NCI-H1092 (cell line): ENCODE measurements at places on chromosomes 4 and X.

DNA sequence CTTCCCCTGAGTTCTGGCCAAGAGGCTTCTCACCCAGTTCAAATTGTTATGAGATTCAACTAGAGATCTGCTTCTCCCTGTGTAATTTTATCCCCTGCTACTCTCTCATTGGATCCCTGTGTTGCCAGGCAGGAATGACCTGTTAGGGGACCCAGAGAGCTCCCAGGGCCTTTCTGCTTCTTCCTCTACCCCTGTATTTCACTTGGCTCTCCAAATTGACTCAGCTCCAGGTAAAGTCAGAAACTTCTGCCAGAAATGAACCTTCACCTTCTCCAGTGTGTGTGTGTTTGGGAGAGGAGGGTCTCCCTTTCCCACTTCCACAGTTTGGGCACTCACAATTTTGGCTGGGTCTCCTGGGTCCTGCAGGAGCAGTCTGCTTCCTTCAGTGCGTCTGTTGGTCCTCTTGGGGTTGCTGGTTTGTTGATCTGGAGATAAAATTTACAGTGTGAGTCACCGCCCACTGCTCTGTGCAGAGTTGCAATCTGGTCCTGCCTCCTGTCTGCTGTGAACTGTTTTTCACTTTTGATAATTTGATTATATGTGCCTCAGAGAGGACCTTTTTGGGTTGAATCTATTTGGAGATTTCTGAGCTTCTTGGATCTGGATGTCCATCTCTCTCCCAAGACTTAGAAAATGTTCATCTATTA lies 112.4 kb upstream of the EDA2R start:
- DNase-seq, result no peak

DNA sequence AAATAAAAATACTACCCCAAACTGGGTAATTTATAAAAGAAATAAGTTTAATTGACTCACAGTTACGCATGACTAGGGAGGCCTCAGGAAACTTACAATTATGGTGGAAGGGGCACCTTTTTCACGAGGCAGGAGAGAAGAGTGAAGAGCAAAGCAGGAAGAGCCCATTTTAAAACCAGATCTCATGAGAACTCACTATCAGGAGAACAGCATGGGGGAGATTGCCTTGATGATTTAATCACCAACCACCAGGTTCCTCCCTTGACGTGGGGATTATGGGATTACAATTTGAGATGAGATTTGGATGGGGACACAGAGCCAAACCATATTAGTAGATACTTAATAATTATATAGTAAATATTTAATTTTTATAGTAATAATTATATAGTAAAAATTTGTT lies 10.1 kb downstream of the CISD2 start:
- no peak for DNase-seq

GRCh38 chr4:7985891-7986441 lies 46.3 kb upstream of the AFAP1 start:
- no peak for DNase-seq

DNA sequence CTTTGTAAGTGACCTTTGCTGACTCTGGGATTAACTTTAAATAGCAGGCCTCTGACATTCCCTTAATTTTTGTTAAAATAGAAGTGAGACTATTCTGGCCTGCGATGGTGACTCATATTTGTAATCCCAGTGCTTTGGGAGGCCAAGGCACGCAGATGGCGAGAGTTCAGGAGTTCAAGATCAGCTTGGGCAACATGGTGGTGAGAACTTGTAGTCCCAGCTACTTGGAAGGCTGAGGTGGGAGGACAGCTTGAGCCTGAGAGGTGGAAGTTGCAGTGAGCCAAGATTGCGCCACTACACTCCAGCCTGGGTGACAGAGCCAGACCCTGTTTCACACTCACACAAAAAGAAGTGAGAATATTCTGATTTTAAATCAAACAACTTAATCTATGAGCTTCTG lies 27.3 kb downstream of the ZNF330 start:
- no peak for DNase-seq

DNA sequence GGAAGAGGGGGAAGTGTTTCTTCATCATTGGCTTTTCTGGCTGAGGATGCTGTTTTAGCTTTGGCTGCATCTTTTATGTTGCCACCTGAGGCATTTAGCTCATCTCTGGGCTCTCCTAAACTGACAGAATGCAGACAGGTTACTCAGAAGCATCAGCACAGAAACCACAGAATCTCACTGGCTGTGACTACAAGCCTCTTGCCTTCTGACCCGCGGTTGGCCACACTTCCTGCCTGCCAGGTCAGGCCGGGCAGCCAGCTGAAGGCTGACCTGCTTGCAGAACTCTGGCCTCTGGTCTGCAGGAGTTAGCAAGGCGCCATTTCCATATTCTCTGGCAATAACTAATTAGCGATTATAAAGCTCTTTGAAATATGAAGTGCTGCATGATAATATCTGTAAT lies 366.5 kb downstream of the MID1IP1 start:
- no peak for DNase-seq

- DNase-seq, result no peak
These were observed 20.7 kb upstream of the SLC25A6 start for GRCh38 chrX:1412551-1413161.

DNA sequence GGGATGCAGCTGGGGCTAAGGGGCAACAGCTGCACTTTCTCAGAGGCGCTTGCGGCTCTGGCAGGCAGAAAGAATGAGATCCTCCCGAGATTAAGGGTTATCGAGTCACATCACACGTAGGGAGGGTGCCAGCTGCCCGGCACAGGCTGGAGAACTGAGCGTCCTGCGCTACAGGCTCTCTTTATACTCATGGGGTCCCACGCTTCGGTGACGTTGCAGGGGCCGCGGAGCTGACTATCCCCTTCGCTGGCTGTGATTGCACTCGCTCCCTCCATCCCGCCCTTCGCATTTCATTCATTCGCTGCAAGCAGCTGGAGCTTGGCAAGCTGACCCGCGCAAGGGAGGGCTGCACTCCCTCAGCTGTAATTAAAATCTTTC lies at the start of gene TACR3:
TACR3 (minus strand) TSS at position 156 of the 378 bp plus-strand sequence. CDS start 310 bp downstream, outside the sequence.
- DNase-seq, result no peak

DNA sequence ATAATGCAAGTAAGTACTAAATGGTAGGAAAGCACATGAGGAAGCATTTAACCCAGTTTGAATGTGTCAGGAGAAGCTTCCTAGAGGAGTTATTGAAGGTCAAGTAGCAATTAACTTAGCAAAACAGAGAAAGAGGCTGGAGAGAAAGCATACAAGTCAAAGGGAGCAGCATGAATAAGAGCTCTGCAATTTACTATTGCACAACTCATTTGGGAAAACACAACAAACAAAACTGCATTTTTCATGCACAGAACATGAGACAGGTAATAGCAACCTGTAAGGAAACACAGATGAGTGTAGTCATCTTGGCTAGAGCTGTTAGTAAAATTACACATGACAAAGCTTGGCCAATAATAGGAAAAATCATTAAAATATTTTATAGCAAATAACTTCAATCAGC lies 538.1 kb downstream of the PPP4R3C start:
- no peak for DNase-seq

GRCh38 chrX:9651737-9652136 lies 113.9 kb downstream of the GPR143 start:
- no peak for DNase-seq

- DNase-seq, result peak; percentile 62
These were observed 220.3 kb upstream of the TENM3 start for GRCh38 chr4:182022909-182023308.

- no peak for DNase-seq
These were observed 51.7 kb upstream of the AP1S2 start for GRCh38 chrX:15906041-15906943.

- DNase-seq, result no peak
These were observed 108.2 kb upstream of the MCF2 start for GRCh38 chrX:139816204-139816603.

- DNase-seq, result no peak
These were observed 14.3 kb upstream of the FGFR3 start for GRCh38 chr4:1778642-1779392.

- DNase-seq, result no peak
These were observed 58.3 kb downstream of the KCNIP4 start for GRCh38 chr4:21890231-21890630.

GRCh38 chr4:41176340-41176739 lies 38.0 kb downstream of the APBB2 start:
- no peak for DNase-seq

DNA sequence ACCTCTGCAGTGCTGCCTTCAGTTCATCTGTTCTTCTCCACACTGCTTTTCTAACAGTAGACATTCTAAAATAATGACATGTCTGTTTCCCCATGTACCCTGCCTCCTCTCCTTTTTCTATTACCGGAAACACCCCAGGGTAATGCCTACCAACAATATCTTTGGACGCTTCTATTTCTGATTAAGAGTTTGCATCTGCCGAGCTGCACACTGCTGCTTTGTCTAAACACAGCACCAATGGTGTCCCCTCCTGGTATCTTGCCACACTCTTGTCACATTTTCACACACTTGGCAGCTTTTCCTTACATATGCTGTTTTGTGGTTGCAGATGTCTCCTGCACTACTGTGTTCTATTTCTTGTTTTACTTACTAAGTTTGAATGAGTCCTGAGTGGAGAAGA lies 288.8 kb downstream of the GRIA2 start:
- no peak for DNase-seq

DNA sequence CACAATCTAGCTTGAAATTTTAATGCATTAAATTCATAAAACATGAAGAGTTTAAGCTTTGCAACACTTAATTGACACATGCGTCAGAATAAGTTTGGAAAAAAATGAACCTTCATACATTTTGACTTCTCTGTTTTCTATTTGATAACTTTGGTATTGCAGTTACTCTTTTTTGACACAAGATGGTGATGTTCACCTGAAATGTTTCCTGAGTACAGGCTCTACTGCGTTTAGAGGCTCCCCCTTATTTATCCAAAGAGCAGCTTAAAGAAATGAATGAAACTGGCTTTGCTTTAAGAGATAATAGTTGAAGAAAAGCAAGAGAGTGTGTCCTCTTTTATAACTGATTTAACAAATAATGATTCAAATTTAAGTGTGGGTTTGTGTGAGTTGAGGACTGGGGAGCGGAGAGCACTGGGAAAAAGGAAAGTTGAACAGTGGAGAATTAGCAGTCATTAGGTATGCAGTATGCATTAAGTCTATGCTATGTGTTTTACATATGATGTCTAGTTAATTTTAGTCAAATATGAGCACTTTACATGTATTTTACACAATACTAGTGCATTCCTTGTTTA lies 180.6 kb upstream of the NUDT6 start:
- no peak for DNase-seq

DNA sequence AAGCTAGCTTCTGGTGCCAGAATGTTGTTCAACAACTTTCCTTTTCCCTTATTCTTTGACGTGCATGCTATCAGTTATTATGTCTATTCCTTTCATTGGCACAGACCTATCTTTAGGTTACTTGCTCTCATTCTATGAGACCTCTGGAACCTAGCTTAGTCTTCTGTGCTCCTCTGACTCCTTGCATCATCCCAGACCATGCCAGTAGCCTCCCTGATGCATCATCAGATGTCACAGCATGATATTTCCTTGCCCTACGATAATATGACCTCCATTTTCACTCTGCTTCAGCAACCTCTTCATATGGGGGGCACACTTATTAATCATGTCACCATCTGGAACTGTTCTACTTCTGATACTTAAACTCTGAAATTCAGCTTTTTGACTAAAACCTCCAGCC lies 37.2 kb downstream of the CLCN5 start:
- DNase-seq, result no peak

DNA sequence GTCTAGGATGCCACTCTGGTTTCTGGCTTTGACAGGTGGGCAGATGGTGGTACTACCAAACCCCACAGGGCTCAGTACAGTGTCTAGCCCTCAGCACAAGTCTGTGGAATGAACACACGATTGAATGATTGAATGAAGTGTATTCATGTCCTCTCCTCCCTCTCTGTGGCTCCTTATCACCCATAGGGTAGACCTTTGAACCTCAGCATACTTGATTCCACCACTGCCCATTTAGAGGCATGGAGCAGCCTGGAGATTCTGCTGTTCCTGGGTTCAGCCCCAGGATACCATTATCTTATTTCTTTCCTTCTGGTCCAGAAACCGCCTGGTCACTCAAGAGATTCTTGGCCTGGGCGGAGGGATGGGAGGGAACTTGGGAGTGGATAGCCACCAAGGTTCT lies 53.9 kb downstream of the PRPS1 start:
- no peak for DNase-seq

- DNase-seq, result peak; percentile 12
These were observed 51.5 kb upstream of the TRPC3 start for GRCh38 chr4:122003335-122003734.

DNA sequence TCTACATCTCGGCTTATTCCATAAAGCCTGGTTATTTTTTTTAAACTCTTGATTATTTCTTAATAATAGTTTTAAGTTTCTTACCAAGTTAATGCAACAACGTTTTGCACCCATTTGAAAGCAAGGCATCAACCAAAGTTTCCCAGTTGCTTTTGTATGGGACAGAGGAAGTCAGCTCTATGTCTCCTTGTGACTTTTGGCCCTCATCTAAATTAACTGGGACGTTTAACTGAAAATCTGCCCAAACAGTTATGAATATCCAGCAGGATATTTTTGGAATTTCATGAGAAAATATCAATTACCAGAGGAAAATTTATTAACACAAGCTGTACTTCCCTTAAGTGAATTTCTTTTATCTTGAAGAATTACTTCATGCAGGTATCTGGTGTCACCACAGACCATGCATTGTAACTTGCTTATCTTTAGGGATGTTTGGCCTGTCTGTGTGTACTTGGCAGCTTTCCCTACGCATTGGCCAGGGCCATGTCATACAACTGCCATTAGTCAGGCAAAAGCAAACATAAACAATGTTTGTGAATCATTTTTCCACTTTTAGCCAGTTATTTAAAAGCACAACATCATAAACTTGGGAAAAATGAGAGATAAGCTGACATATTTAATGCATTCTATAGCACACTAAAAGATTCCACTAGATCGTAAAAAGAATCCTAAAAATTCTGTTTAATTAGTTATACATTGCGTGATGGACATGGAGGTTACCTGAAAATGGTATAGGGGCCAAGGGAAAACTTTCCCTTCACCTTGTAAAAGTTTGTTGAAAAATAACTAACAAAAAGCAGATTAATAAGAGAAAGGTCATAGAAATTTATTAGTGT lies 101.4 kb upstream of the PDE5A start:
- DNase-seq, result no peak

DNA sequence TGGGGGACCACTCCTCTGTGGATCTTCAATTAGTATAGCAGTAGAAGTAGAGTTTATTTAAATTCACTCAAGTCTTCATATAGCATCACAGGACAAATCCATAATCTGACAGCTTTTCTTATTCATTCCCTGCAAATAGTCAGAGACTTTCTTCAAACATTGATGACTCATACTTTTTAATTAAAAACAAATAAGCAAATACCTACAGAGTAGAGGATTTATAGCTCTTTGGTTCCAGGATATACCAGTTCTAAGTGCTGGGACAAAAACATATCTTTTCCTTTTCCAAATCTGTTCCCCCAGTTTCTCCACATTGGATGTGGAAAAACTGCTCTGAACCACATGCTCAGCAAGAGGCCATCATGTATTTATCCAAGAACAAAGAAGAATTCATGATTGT lies 24.1 kb downstream of the EMCN start:
- no peak for DNase-seq

GRCh38 chr4:152363086-152363485 lies 172.8 kb downstream of the FBXW7 start:
- DNase-seq, result no peak

- no peak for DNase-seq
These were observed 53.1 kb upstream of the TMEM33 start for GRCh38 chr4:41881981-41882624.

- DNase-seq, result no peak
These were observed 146.2 kb upstream of the FAT4 start for GRCh38 chr4:125168531-125168930.

- DNase-seq, result no peak
These were observed 333.8 kb upstream of the GRIA3 start for GRCh38 chrX:122850326-122850725.

- no peak for DNase-seq
These were observed 4.4 kb downstream of the RTL5 start for GRCh38 chrX:72127332-72127731.
